ENCODE measurements at places on chromosomes 4 and X.

DNA sequence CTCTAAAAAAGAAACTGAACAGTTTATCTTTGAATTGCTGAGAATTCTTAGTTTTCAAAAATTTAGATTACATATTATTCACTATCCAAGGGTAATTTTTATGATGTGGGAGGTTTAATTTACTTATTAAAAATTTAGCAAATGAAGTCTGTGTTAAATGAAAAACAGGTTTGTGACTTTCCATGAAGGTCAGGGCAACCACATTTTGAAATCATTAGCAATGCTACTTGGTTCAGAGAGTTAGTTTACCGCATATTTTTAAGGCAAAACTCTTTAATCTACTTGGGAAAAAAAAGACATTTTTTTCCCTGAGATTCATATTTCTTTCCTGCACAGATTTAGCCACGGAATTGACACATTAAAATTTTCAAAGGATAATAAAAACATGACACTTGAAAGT, 37.3 kb upstream of the PRSS12 start:
- DNase-seq, result no peak

- DNase-seq, result no peak
These were observed 74.9 kb downstream of the ADGRA3 start for GRCh38 chr4:22440999-22441398.

DNA sequence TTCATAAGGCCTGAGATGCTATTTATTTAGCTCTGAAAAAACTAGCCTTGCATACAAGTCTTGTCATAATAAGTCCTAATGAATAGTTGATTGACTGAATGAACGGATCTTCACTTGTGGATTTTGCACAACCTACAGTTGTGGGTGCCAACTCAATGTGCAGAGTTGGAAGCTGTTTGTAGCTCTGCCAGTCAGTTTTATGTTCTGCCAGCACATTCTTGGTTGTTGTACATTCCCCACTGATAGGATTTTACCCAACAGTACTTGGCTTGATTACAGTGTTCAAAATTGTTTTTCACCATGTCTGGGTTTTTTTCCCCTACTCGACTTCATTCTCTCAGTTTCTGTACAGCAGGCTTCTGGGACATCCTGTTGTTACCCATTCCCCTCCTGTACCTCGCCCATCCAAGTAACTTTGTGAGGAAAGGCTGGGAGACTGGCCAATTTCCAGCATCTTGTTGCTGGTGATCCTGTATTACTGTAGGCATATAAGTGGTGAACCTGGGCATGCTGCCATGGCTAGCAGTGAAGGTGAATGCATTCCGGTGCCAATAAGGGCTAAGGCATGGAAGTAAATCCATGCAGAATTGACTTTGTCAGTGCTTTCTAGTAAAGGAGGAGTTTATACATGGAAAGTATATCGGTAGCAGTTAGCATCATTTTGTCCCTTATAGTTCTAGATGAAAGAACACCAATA, 22.8 kb downstream of the IL1RAPL1 start:
- DNase-seq, result no peak

GRCh38 chr4:30429813-30430761, 290.1 kb upstream of the PCDH7 start:
- DNase-seq, result no peak

DNA sequence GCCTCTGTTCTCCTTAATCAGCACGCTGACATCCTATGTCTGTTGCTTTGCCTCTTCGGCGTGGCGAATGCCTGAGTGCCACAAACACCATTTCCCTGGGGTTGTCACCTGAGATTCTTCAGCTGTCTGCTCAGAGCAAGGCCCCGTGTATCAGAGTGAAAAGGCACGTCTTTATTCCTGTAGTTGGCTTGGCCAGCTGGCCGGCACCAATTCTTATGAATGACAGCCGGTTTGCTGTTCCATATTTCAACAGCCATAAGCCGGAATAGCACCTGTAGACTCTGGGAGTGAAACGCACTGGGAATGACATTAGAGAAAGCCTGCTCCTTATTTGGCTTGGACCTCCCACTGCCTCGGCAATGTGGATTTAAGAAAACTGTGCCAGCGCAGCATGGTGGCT, 89.3 kb downstream of the MGST2 start:
- DNase-seq, result no peak

DNA sequence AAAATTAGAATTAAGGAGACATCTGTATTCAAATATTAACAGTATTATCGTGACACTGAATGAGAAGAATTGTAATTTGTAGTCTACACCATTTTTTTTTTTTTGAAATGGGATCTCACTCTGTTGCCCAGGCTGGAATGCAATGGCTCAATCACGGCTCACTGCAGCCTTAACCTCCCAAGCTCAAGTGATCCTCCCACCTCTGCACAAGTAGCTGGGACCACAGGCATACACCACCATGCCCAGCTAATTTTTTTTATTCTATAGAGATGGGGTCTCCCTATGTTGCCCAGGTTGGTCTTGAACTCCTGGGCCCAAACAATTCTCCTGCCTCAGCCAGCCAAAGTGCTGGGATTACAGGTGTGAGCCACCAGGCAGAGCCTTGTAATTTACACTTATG, 24.8 kb downstream of the ELF2 start:
- DNase-seq, result no peak

DNA sequence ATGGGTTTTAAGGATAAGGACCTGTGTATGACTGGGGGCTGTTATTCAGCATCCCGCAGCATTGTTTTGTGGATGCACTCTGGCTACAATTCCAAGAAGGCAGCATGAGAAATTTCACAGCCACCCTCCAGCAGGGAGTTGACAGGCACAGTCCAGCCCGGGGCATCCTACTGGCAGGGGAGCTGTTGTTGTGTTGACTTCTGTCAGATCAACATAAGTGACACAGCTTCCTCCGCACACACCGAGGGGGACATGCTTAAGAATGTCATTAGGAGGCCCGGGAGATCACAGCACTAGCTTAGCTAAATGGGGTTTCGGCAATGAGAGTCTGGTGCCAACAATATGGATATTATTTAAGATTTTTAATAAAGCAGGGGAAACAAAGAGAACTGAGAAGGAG, 326.5 kb downstream of the ASMT start:
- no peak for DNase-seq

GRCh38 chr4:53716011-53716410, 124.7 kb upstream of the LNX1 start:
- no peak for DNase-seq

DNA sequence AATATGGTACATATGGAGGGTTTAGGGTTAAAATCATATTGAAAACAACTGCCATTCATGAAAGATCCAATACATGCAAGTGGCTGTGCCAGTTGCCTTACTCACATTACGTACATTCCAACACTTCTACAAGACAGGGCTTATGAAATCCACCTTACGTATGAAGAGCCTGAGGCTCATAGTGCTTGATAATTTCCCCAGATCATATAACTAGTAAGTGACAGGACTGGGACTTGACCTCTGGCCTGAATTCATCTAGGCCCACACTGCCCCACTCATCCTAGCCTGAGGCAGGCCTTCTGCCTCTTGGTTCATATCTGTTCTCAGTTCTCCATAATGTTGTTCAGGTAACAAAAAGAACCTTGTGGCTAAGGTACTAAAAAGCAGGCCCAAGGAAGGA, 226.3 kb downstream of the FGF13 start:
- DNase-seq, result no peak

- no peak for DNase-seq
These were observed 211.9 kb upstream of the NRK start for GRCh38 chrX:105610411-105610810.

- DNase-seq, result no peak
These were observed 572.9 kb upstream of the ZFP42 start for GRCh38 chr4:187422655-187423054.

DNA sequence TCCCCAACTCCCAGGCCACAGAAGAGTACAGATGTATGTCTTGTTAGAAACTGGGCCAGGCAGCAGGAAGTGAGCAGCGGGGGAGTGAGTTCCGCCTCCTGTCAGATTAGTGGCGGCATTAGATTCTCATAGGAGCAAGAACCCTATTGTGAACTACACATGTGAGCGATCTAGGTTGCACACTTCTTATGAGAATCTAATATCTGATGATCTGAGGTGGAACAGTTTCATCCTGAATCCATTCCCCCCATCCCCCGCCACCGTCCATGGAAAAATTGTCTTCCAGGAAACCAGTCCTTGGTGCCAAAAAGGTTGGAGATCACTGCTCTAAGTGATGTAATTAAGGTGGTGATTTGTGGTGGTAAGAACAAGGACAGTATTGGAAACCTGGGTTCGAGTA, 24.5 kb upstream of the NEXMIF start:
- DNase-seq, result no peak

GRCh38 chr4:24521544-24521943, 62.8 kb downstream of the DHX15 start:
- no peak for DNase-seq

- no peak for DNase-seq
These were observed 118.0 kb upstream of the ATP6AP2 start for GRCh38 chrX:40462795-40463194.

- no peak for DNase-seq
These were observed 24.6 kb upstream of the GPR50 start for GRCh38 chrX:151151665-151152267.

DNA sequence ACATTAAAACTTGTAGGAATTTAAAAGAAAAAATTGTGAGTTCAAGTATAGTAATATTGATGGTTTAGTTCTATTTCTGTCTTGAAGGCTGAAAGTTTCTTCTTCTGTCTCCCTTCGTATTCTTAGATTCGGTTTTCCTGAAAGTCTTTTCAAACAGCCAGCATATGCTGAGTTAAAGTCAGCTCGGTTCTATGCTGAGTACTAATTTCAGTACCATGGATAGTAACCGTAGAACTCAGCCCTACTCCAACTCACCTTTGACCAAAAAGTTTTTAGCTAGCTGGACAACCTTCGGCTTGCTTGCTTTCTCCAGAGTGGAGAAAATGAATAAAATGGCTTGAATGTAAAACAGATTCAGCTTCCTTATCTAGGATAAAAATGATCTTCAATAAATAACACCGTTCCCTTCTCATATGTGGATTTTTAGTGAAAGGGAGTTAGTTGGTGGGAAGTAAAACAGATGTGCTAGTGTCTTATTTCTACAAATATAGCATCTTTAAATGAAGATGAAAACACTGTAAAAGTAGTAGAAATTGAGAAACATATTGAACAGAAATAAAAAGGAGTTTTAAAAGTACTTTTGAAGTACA, 5.2 kb downstream of the POU4F2 start:
- no peak for DNase-seq

DNA sequence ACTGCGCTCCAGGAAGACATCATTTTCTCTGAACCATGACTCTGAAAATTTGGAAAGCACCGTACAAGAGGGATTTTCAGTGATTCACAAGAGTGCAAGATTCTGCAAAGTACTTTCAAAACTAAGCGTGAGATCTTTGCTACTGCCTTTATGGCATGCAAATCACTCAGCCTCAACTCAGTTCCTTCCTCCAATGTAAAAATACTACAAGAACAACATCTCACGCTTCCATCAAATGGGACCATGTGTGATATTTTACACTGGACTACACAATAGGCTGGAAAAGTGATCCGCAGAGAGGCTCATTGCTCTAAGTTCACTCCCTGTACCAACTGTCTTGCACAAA, 674 bp upstream of the IL15 start:
- no peak for DNase-seq

DNA sequence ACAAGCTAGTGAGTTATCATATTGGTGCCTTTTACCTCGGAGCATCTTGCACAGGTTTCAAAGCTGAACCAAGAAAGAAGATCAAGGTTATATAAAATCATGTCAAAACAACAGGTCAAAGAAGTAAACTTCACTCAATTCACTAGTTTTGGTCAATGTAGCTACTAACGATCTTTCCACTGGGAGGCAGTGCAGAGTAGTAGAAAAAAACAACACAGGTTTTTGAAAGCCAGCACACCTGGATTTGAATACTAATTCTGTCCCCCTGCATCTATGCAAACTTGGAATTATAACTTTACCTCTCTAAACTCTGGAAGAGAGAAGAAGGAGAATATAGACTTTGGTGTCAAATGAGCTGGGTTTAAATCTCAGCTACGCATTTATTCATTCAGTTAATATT, 266.1 kb downstream of the GRIA3 start:
- DNase-seq, result no peak

DNA sequence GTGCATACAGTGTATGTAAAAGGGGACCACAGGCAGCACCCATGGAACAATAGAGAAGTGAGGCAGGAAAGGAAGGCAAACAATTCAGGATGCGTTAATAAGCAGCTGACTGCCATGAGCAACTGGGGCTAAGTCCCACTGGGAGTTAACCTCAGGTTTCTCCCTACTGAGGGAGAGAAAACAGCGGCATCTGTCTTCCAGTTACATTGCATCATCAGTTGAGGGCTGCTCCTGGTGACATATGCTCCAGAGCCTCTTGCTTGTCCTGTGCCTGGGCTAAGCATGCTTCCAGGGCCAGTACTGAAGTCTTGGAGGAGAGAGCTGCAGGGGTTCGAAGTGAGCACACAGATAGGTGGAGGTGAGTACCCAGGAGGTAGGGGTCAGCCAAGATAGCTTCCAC, 24.3 kb downstream of the RAI2 start:
- no peak for DNase-seq

DNA sequence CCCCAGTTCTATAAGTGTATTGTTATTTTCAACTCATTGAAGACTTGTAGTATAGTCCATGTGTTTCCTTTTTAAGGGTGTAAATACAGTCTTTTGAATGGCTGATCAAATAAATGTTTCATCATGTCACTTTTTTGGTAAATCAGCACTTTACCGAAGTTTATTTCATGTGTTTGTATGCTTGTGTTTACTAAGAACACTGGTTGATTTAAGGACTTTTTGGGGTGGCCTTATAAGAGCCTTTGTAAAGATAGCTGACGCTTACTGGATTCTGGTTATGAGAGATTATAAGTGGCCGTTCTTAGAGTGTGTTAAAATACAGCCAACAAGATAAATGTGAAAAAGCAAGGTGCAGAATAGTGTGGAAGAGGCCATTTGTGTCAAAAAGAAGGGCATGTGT, 2.6 kb downstream of the UBE2K start:
- DNase-seq, result no peak

DNA sequence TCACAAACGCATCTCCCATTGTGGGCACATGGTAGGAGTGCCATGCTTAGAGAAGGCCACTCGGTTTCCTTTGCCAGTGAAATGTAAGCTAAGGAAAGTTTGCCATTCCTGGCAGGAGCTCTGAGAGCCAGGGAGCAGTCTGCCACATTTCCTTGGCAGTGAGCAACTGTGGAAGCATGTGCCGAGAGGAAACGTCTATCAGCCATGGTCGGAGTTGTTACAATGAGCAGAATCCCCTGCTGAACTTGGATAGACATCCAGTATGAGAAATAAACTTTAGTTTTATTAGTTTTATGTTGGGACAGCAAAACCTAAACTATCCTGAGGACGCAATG, 51.1 kb downstream of the ENOPH1 start:
- no peak for DNase-seq

DNA sequence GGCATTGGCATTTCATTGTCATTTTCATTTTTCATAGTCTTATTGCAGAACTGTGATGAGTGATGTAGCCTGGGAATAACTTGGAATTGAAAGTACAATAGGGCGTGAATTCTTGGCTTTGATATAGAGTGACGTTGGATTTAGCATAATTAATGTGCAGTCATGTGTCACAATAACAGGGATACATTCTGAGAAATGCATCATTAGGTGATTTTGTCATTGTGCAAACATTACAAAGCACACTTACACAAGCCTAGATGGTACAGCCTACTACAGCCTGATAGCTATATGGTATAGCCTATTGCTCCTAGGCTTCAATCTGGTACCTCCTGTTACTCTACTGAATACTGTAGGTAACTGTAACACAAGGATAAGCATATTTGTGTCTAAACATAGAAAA, 300.8 kb downstream of the DTHD1 start:
- DNase-seq, result no peak

GRCh38 chr4:76881375-76881774, 16.6 kb downstream of the SOWAHB start:
- DNase-seq, result no peak

- no peak for DNase-seq
These were observed 845.8 kb downstream of the TECRL start for GRCh38 chr4:63563288-63564014.
